ENCODE measurements at places on chromosomes 2 and 18.

DNA sequence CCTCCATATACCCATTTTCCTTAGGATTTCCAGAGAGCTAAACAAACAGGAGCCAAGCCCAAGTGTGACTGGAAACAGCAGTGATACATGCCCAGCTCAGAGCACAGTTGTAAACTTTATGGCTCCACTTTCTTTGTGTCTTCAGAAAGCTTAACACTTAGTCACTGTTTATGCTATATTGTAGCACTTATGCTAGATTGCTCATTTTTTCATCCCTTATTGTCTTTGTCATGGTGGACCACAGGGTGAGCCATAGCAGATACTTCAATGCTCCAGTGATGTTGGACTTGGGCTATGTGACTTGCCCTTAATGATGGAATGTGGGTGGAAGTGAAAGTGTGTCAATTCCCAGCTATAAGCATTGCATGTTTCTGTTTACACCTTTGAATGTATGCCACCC, 401.6 kb downstream of the METTL4 start:
- no peak for DNase-seq

DNA sequence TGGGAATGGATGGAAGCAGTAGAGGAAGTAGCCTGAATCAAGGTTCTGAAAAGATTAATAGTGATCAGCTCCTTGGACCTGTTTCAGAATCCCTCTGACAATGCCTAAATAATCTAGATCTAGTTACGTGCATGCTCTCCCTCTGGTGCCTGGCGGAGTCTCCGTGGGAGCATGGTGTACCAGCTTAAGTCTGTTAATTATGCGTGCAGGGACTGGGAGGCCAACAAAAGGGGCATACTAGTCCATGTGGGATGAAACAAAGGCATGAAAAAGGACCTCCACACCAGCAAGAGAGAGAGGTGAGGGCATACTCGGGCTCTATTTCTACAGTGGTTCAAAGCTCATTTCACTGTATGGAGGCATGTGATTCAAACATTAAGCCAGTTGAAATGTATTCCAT, 200.3 kb downstream of the DPP4 start:
- DNase-seq = no peak

DNA sequence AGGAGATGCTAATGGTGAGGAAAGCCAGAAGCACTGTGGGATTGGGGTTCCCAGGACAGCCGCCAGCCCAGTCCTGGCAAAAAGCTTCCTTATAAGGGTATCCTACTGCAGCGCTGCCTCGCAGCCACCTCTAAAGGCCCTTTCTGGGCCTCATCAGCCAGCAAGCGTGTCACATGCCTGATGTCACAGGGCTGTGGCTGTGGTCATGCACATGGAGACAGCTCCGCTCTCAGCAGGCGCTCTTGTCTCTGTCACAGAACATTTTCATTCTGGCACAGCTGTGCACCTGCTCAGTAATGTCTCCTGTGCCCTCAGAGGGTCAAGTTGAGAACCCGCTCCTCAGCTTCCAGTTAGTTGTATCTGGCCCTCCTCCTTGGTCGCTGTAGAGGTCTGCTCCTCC, 17.7 kb upstream of the MAL start:
- DNase-seq = no peak

DNA sequence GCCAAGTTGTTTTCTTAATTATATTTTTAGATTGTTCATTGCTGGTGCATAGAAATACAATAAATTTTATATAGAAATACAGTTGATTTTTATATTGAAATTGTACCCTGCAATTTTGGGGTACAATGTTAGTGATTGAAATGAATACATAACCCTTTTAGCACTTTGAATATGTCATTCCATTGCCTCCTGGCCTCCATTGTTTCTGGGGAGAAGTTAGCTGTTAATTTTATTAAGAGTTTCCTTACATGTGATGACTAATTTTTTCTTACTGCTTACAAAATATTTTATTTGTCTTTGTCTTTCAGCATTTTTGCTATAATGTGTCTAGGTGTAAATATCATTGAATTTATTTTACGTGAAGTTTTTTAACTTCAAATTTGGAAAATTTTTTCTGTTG, 176.5 kb upstream of the DCC start:
- no peak for DNase-seq

GRCh38 chr18:54261894-54262293, 7.4 kb upstream of the POLI start:
- no peak for DNase-seq

DNA sequence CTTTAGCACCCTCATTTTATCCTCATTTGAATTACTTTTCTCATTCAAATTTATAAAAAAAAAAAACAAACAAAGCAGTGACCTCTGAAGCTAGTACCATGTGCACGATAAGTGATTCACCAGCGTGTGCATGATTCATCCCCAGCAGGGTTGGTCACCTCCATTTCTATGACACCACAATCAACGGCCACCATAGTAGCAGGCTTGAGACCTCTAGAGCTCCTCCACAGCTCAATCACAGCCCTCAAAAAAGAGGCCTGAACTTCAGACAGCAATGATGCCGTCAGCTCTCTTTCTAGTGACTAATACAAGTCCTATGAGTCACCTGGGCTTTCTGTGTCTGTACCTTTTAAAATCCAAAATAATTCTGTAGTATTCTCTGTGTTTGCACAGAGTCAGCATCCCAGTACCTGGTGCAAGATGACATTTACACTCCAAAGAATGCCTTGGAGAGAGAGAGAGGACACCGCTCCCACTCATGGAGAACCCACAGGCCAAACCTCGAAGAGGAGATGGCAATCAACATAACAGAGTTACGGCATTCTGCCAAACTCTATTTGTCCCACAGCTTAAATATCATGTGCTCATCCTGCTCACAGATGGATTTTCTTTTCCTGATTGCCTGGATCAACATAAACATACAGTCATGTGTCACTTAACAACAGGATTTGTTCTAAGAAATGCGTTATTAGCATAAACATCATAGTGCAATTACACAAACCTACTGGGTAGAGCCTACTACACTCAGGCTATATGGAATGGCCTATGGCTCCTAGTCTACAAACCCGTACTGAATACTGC, 58.7 kb downstream of the L3MBTL4 start:
- no peak for DNase-seq

DNA sequence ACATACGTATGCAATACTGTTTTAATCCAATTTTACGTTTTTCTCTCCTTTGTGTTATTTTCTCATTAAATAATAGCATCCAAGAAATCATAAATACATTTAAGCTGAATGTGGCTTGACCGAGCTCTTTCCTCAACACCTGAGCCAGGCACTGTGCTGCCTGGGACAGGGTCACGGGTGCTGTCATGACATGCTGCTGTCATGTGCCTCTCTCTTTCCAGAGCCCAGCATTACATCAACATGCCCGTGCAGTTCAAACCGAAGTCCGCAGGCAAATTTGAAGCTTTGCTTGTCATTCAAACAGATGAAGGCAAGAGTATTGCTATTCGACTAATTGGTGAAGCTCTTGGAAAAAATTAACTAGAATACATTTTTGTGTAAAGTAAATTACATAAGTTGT, 94.1 kb upstream of the LDLRAD4 start:
- no peak for DNase-seq

DNA sequence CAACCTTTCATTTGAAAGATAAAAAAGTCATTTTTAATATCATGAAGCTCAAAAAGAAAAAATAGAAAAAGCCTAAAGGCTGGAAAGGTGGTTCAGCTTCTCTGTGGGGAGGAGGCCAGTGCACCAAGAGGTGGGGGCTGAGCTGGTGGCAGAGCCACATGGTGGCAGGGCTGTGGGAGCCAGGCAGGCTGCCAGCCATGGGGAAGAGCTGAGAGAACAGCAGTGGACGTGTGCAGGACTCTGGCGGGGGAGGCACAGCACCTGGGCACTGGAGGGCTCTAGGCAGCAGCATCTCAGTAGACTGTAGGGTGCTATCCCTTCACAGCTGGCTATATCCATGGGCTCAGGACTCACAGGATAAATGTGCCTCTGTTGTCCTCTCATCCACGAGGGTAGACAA, 47.8 kb downstream of the STK25 start:
- no peak for DNase-seq

DNA sequence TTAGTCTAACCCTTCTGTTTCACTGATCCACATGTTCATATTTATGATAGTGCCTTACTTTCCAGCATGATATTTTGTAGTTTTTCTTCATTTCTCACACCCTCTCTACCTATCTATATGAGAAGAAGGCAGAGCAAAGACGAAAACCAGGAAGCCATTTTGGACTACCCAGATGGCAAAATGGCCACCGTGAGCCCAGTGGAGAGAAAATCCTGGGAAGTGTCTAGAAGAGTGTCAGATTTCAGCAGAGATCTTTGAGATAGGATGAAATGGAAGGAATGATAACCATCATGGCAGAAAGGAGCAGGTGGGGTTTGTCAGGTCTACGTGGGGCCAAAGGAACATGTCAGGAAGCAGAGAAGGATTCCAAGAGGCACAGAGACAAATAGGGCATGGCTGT, 84.0 kb upstream of the MYCN start:
- DNase-seq = no peak

DNA sequence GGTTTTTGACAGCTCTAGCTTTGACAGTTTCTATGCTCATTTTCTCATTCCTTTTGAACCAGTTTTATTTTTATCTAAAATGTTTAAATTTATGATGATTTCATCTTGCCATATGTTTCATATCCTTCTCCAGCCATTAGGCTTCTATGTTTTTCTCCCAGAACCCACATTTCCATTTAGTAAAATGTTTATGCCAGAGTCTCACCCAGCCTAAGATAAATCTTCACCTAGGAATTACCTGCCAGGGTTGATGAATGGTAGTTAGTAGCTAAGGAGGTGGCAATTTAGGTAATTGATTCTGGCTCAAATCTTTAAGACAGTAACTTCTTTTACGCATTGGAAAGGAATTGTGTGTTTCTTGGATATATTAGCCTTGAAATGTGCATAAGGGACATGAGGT, 83.6 kb downstream of the PRKRA start:
- DNase-seq = no peak

GRCh38 chr2:217645896-217646295, 356.9 kb downstream of the TNS1 start:
- DNase-seq = no peak

DNA sequence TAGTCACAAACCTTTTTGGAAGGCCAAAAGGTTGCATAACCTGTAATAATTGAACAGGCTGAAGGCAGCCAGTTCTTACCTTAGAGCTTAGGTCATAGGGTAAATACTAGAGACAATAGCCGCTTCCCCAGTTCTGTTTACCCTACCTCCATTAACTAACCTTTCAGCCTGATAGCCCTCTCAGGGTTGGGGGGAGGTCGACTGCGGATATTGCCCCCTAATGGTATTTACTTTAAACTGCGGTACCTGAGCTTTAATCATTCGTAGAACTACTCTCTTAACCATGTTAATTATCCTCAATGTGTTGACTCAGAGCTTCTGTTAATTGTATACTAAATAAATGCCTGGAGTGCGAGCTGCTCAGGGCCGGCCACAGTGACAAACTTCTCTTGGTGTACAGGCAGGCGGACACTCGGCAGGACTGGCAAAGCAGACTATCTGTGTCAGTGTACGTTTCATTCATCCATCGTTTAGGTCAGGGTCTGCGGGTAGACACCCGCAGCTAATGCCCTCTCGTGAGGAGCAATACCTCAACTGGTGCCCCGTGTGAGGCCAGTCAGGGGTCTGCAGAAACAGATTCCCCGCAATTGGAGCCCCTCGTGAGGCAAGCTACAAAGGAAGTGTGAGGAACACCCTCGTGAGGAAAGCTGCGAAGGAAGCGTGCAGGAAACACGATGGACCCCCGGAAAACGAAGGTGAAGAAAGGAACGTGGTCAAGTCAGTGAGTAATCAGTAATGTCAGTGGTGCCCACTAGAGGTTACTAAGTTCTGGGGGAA, 115.3 kb upstream of the SCN7A start:
- no peak for DNase-seq

DNA sequence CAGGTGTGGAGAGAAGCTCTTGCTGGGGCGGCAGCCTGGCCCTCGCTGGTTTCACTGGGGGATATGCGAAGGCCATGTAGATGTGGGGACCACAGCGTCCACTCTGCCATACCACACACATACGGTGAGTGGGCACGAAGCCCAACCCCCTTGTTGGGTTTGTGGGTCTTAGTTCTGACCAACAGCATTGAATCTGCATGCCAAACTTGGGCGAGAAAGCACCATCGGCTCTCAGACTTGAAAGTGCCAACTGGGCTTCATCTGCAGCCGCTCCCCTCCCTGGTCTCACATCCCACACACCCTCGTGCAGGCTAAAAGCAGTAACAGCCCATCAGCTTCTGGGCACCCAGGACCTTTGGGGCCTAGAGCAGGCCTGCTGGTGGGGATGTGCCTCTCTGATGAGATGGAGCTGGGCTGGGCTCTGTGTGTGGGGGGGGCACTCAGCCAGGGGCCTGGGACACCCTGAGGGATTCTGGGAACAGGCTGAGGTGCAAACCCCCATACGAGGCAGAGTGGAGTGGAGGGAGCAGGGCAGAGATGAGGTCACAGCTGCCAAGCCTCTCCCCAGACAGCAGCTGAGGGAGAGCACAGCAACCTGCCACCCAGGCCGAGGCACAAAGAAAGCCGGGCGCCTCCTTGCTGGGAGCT, 264.4 kb downstream of the TWIST2 start:
- no peak for DNase-seq

- DNase-seq = no peak
Measured at GRCh38 chr2:57796527-57796926, 250.1 kb upstream of the VRK2 start.

- DNase-seq = no peak
Measured at GRCh38 chr2:38997781-38998180, 108.1 kb downstream of the ARHGEF33 start.

DNA sequence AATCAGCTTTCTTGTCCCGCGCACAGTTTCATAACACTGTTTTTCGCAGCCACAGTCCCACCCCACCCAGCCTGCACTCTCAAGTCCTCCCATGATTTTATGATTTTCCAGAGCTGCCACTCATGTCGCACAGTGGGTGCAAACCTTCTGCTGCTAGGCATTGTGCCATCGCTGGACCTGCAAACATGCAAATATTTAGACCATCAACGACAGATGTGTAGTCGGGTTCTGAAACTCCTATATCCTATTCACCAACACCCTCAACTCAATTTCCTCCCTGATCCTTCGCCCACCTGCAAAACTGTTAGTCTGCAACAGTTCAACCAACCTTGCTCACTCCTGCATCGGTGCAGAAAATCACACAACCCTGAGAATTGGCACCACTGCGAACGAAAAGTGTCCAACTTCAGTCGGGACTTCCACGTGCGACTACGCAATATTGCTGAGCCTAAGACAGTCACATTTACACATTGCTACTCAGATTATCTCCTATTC, 871 bp upstream of the ALS2 start:
- DNase-seq = peak; percentile 8

GRCh38 chr18:24075767-24076597, 61.4 kb downstream of the TTC39C start:
- peak; percentile 15 for DNase-seq

GRCh38 chr2:100767224-100767653, 52.7 kb upstream of the NPAS2 start:
- no peak for DNase-seq

DNA sequence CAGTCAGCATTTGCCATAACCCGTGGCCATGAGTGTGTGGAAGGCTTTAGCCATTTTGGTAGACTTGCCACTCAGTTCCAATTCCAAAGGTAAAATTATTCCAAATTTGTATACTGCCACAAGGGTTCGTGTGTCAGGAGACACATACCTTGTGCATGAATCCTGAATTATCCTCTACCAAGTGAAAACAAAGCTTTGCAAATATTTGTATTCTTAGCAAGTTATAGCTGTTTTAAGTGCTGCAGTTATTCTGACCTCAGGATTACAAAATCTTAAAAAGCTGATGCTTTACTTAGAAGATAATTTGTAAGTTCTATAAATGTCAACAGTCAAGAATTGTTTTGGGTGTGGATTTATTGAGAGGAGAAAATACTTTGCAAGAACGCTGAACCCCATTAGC, 100.6 kb downstream of the ANTXR1 start:
- no peak for DNase-seq

Measured in stimulated activated CD8-positive, alpha-beta memory T cell treated with anti-CD3 and anti-CD28 coated beads, Interleukin-4, amount 100 ng/mL, for 1 hour (primary cell).